GM23248 (cell line): ENCODE measurements at places on chromosomes 5 and 9. TPM values are rescaled to one million over a fixed set of nuclear protein-coding genes. Genes with fewer than 3 reads are reported as not detected.
A peak's percentile ranks its signal among the peaks of the same experiment; 100 is the strongest.

GRCh38 chr5:97534166-97534565, 351.1 kb upstream of the RIOK2 start:
- DNase-seq = peak; percentile 87

DNA sequence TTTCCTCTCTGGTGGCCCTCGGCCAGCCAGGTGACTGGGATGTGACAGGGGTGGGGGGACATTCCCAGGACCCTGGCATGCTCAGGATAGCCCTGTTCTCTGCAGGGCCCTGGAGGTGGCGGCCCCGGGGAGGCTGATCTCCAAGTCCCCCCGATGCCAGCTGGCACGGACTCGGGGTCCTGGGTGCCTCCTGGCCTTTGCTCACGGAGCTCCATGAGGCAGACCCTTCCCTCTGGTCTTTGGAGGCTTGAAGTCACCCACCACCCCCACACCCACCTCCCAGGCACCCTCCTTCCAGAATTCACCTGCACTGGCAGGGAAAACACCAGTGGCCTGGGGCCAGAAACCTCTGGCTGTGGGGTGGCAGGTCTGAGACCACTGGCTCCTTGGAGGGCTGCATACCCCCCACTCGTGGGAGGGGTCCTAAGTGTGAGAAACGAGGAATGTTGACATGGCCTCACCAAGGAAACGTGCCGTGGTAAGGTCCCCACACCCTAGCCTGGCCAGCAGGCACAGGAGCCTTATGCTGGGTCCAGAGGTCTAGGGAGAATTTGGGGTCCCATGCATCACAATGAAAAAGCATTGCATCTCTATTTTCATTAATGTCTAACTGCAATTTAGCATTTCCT, 130.8 kb upstream of the FAM120A start:
- DNase-seq = no peak

DNA sequence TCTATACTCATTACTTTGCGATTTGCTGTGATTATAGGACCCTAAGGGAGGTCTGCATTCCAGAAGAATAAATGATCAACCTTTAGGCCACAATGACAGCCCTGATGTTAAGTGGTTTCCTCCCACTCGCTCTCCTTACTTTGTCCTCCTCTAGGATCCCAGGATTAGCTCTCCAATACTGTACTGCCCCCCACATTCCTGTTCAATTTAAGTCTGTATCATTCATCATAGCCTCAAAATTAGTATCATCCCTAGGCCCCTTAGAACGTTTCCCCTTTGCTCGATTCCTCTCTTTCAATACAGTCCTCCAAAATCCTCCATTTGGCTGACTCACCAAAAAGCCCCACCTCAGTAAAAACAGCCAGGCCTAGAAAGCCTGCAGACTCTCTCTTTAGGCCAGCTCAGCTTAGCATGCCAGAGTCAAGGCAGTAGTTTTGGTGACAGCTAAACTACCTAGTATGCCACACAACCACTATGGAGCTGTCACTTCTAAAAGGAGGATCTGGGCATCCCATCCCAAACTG, 24.4 kb downstream of the RNF145 start:
- peak; percentile 87 for DNase-seq

- DNase-seq = peak; percentile 40
Observed at GRCh38 chr5:163498886-163499285, 6.5 kb upstream of the MAT2B start.

DNA sequence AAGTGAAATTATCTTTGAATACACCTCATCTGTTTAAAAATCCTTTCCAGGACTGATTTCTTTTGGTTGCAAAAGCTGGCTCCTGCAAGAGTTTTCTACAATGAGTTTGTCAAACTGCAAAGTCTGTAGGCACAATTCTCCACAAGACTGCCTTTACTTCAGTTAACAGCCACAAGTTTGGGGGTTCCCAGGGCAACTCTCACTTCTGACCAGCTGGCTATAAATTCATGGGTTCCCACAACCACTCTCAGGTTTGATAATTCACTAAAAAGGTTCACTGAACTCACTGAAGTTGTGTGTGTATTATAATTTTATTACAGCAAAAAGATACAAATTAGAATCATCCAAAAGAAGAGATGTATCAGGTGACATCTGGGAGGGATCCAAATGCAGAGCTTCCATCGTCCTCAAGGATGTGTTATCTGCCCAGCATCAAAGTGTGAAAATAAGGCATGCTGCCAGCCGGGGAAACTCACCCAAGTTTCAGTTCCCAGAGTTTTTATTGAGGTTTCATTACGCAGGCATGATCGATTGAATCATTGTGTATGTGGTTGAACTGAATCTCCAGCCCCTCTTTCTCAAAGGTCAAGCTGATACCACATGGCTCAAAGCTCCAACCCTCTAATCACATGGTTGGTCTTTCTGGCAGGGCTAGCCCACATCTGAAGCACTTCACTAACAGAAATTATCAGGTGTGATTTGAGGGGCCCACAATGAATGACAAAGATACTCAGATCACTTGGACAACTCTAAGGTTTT, 19.0 kb upstream of the PSIP1 start:
- no peak for DNase-seq

GRCh38 chr5:55714339-55714738, 2.2 kb upstream of the SLC38A9 start:
- no peak for DNase-seq

DNA sequence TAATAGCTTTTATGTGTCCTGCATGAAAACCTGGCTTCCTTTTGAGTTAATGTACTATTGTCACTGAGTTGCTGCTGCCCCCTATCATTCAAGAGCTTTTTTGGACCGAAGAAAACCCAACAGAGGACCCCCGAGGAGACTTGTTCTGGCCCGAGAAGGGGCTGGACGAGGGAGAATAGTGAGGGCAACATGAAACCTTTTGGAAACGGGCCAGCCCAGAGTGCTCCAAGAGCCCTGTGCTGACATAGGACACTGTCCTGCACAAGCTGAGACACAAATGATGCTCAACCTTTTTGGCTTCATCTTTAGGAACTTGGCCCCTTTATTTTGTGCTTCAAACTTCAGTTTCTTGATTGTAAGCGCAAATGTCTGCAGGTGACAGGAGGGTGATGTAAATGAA, 4.0 kb upstream of the GADD45G start:
- DNase-seq = no peak

DNA sequence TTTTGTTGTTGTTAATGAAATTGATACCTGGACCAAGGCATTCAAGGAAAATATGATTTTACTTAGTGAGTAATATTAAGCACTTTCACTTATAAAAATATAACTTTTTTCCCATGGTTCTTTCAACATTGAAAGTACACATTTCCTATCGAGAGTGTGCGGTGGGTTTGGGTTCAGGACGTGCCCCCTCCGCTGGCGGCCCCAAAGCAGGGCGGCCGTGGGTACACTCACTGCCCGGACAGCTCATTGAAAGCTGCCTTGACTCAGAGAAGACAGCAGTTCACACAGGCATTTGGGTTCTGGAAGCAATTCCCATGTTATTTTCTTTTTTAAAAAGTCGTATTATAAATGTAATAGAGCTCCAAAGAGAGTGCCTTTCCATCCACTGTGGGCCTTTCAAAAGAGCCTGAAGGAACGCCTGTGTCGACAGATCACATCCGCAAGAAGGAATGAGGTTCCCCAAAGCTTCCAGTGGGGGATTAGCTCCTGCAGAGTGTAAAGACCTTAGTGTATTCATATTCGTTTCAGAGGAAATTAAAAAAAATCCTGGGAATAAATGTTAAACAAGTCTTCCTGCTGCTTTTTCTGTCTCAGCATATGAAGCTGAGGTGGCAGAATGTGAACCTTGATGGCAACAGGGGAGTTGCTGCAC, 74.3 kb downstream of the PRDM6 start:
- no peak for DNase-seq

GRCh38 chr9:87883274-87883673, 597 bp downstream of the SPATA31E1 start:
- DNase-seq = no peak

DNA sequence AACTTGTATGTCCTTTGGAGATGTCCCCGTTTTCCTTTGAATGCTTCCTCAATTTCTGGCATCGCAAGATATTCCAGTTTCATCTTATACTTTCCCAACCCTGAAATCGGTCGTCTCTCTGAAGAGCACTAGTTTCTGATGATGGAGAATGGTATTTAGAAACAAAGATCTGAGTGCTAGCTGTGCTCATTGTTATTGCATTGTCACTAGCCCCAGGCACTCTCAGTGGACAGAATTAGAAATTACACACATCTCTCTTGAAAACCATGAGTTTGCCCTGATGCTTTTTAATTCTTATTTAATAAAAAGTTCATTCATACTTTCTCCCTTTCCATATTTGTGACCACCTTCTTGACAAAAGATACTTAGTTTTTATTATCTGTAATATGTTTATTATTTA, 67.7 kb downstream of the C9orf152 start:
- DNase-seq = no peak

DNA sequence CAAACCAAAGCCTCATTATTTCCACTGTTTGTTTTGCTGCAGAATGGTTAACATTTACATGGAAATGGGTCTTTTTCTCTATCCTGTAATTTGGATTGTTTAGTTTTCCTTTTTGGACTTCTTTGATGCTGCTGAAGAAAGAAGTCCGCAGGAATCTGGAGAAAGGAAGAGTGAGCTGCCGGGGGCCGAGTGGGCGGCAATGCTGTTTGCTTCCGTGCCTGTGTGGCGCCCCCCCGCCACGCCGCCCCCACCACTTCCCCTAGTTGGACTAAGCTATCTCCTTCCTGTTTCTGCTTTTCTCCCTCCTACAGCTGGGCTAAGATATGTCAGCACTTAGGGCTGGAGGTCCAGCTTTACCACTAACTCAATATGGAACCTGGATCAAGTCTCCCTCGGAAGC, 39.7 kb downstream of the ACTL7B start:
- DNase-seq = no peak

- no peak for DNase-seq
Observed at GRCh38 chr9:6239694-6240093, 24.1 kb downstream of the IL33 start.

DNA sequence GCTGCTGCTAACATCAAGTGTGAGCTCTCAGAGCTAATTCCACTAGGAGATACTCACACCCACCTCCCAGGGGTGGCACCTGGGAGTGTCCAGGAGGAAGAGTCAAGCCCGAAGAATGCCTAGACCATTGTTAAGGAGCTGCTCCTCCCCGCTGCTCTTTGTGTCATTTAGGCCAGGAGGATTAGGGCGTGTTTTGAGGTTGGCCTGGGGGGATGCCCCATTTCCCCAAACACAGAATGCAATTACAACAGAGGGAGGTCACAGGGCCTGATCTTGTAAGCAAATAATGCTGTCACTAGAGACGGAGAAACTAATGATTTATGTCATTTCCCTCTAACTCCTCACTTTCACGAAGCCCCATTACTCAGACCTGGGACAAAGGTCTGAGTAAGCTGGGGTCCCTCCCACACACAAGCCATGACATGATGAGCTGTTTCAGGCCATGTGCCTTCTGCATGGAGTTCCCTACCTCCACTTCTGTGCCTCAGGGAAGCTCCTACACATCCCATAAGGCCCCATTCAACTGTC, 312.5 kb downstream of the ACTL7B start:
- peak; percentile 78 for DNase-seq

- DNase-seq = no peak
Observed at GRCh38 chr5:128965011-128965637, at the start of gene SLC27A6. Gene SLC27A6 (plus strand): TSS chr5:128965488. CDS start chr5:128966138, 650 bp downstream.

Gene LIFR
- 6.9 and 16.4 TPM in 2 replicates for total RNA-seq

Gene ALDOB
- total RNA-seq = not detected in 2 replicates

Gene TMC1
- 2.4 TPM in 1 of 2 replicates, not detected in the other for total RNA-seq

Gene TMOD1
- 1.3 TPM in 1 of 2 replicates, not detected in the other for total RNA-seq

Gene CAVIN4
- 1.7 and 1.9 TPM in 2 replicates for total RNA-seq

Gene QRFP
- total RNA-seq = not detected in 2 replicates

Gene RC3H2
- 26.8 and 34.7 TPM in 2 replicates for total RNA-seq

Gene PHF24
- total RNA-seq = 0.25 TPM in 1 of 2 replicates, not detected in the other

Gene SV2C
- total RNA-seq = not detected in 2 replicates

Gene HTR4
- total RNA-seq = not detected in 2 replicates
